ENCODE measurements at places on chromosomes 3 and 15. TPM values are rescaled to one million over a fixed set of nuclear protein-coding genes. Genes with fewer than 3 reads are reported as not detected.

Gene ZCWPW2
- 0.38 TPM for total RNA-seq

Gene SPG11
- 59.0 TPM for total RNA-seq

Gene MAP4
- total RNA-seq, result 68.5 TPM

Gene STRIT1
- not detected for total RNA-seq

Gene HHATL
- not detected for total RNA-seq

Gene TRPM1
- not detected for total RNA-seq

Gene CSPG5
- 0.19 TPM for total RNA-seq

Gene CHRNA5
- 0.56 TPM for total RNA-seq

Gene ZPLD1
- total RNA-seq, result 0.19 TPM

Gene GPR149
- total RNA-seq, result not detected

Gene GOLGA6A
- under 0.01 TPM for total RNA-seq

Gene RPL15
- total RNA-seq, result 3,366 TPM

Gene MINAR1
- total RNA-seq, result 0.38 TPM

Gene LRRC31
- not detected for total RNA-seq

Gene IGDCC3
- not detected for total RNA-seq

Gene ZNF620
- 1.9 TPM for total RNA-seq

Gene GATA2
- total RNA-seq, result 0.85 TPM

Gene ZNF710
- total RNA-seq, result 11.3 TPM

Gene DUOXA1
- not detected for total RNA-seq

Gene SENP8
- 2.0 TPM for total RNA-seq

Gene CTXND1
- total RNA-seq, result not detected

Gene RLBP1
- total RNA-seq, result not detected

Gene GNAT1
- total RNA-seq, result not detected

Gene TRH
- under 0.01 TPM for total RNA-seq

Gene SNRPN
- total RNA-seq, result 186 TPM

Gene ACTRT3
- 3.1 TPM for total RNA-seq

Gene TERC
- total RNA-seq, result 580 TPM

Gene FGD5
- total RNA-seq, result 0.85 TPM

Gene SPINT1
- total RNA-seq, result 0.28 TPM

Gene CHRFAM7A
- 0.19 TPM for total RNA-seq

Gene ANKRD63
- not detected for total RNA-seq

Gene USP50
- not detected for total RNA-seq

Gene PLAAT1
- total RNA-seq, result not detected

Gene KBTBD12
- total RNA-seq, result not detected

Gene C3orf80
- total RNA-seq, result 0.58 TPM

Gene OSTN
- 10.4 TPM for total RNA-seq

Gene GOLGA8R
- 4.8 TPM for total RNA-seq

Gene AADACL2
- not detected for total RNA-seq

Gene EPHB3
- 3.1 TPM for total RNA-seq

Gene TGM5
- total RNA-seq, result not detected

Gene ADGRG7
- total RNA-seq, result not detected

Gene WNT7A
- not detected for total RNA-seq

Gene ZNF80
- not detected for total RNA-seq

Gene CPB1
- total RNA-seq, result not detected

Gene CD86
- total RNA-seq, result not detected

Gene ANKUB1
- total RNA-seq, result not detected

Gene SLC22A13
- total RNA-seq, result 0.58 TPM

Gene GNB4
- 104 TPM for total RNA-seq

All from regular cardiac myocyte (primary cell).